ENCODE measurements at places on chromosomes 4 and X.

GRCh38 chrX:123432361-123433150 lies 248.5 kb downstream of the GRIA3 start:
- DNase-seq, result no peak

DNA sequence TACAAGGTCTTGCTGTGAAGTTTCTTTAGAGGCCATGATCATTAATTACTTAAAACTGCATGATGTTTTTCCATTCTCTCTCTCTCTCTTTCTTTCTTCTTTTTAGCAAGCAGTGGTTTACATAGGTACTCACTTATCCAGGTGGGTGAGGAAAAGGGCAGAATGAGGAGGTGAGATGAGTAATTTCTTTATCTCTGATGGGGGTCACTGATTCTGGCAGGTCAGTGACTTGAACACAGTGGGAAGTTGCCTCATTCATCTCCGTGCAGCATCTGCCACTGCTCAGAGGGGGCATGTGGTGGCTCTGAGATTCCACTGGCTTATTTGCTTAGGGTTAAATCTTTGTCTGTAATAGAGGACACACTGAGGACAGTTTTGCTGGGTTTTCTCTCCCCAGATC lies 62.6 kb downstream of the FAM114A1 start:
- DNase-seq, result no peak

GRCh38 chrX:150759568-150760416 lies 66.6 kb downstream of the MTMR1 start:
- no peak for DNase-seq

- DNase-seq, result no peak
Observed at GRCh38 chrX:115696039-115696438, 135.1 kb downstream of the PLS3 start.

DNA sequence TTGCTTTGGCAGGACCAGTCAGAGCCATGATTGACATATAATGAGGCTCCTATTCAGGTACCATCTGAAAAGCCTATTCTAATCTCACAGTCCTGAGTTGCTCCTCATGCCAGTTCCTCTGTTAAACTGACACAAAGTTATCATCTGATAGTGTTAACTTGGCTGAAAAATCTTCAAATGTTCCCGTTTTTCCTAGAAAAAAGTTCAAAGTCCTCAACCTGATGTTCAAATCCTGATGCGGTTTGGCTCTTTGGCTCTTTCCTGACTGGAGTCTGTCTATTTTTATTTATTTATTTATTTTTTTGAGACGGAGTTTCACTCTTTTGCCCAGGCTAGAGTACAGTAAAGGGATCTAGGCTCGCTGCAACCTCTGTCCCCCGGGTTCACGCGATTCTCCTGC lies 244.2 kb downstream of the ANKRD50 start:
- DNase-seq, result no peak

GRCh38 chrX:43313035-43313434 lies 343.1 kb upstream of the MAOA start:
- DNase-seq, result no peak

- no peak for DNase-seq
Observed at GRCh38 chrX:77719388-77719787, 66.6 kb downstream of the ATRX start.

Data from NCI-H2081 treated with DMSO at 0.1 percent for 48 hours (cell line).